ENCODE measurements at places on chromosomes 2 and 18. TPM values are rescaled to one million over a fixed set of nuclear protein-coding genes. Genes with fewer than 3 reads are reported as not detected.

CLEC4F gene
- not detected for total RNA-seq

ITGB6 gene
- total RNA-seq, result not detected

TUBA4B gene
- total RNA-seq, result not detected

XDH gene
- 3.1 TPM for total RNA-seq

FTCDNL1 gene
- total RNA-seq, result 1.5 TPM

G6PC2 gene
- not detected for total RNA-seq

DSG2 gene
- total RNA-seq, result 5.6 TPM

CD226 gene
- 0.99 TPM for total RNA-seq

TUBA3E gene
- not detected for total RNA-seq

RAB6C gene
- total RNA-seq, result not detected

KRTCAP3 gene
- total RNA-seq, result not detected

SLC11A1 gene
- 0.09 TPM for total RNA-seq

FBXO15 gene
- 0.49 TPM for total RNA-seq

CROCC2 gene
- total RNA-seq, result 0.41 TPM

FAM124B gene
- 1.2 TPM for total RNA-seq

CAB39 gene
- 68.5 TPM for total RNA-seq

SLC23A3 gene
- 1.6 TPM for total RNA-seq

PRKCE gene
- 12.5 TPM for total RNA-seq

CHRNG gene
- not detected for total RNA-seq

INPP5D gene
- total RNA-seq, result 0.98 TPM

ITGA4 gene
- total RNA-seq, result 8.9 TPM

KCNE4 gene
- 22.2 TPM for total RNA-seq

CD207 gene
- not detected for total RNA-seq

DIS3L2 gene
- total RNA-seq, result 36.3 TPM

ILKAP gene
- 18.6 TPM for total RNA-seq

KIF3C gene
- 11.8 TPM for total RNA-seq

PID1 gene
- total RNA-seq, result 13.0 TPM

PROC gene
- not detected for total RNA-seq

ADGRF3 gene
- total RNA-seq, result 0.09 TPM

KLHL14 gene
- total RNA-seq, result not detected
